ENCODE measurements at places on chromosomes 11 and 22.

DNA sequence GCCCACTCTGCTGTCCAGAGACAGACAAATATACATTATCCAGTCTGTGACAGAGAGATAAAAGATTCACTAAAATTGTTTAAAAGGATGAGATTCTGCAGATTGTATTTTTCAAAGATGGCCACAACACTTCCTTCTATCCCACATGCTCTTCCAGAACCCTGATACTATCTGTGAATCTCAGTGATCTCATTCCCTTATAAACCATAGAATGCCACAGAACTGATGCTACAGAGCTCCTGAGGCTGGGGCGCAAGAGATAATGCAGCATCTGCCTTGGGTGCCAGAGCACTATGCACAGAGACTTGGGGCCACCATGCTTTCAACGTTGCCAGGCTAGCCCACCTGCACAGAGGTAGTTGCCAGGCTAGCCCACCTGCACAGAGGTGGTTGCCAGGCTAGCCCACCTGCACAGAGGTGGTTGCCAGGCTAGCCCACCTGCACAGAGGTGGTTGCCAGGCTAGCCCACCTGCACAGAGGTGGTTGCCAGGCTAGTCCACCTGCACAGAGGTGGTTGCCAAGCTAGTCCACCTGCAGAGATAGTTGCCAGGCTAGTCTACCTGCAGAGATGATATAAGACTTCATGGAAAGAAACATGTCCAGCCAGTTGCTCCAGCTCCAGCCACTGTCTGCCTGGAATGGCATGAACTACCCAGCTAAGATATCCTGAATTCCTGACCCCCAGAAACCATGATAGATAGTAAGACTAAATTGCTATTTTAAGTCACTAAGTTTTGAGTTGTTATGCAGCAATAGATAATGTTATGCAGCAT is 17.6 kb upstream of the SEPTIN5 start:
- no peak for DNase-seq

- DNase-seq, result no peak
These were observed 48.3 kb downstream of the TCF20 start for GRCh38 chr22:42222140-42222539.

GRCh38 chr11:77821349-77821851 is 456 bp downstream of the AAMDC start:
- peak; percentile 9 for DNase-seq

DNA sequence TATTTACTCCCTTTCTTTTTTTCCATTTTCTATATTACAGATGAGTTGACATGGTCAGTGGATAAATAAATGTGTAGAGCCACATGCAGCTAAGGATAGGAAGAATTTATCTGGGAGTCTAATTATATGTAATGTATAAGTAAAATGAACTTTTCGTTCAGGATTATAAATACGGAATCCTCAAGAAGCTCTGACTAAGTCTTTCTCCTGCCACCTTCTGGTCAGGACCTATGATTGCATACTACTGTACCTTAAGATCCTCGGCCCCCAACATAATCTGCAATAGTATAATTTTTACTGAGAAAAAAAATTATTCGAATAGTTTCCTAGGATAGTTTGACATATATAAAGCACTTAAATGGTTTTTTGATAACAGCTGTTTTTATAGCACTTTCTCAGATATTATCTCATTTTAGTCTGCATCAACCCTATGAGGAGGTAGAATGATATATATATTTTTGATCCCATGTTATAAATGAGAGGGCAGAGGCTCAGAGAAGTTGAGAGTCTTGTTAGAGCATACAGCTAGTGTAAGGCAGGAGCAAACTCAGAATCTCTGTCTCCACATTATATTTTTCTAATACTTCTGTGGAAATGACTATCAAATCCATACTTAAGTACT is 36.1 kb downstream of the CCDC90B start:
- no peak for DNase-seq

DNA sequence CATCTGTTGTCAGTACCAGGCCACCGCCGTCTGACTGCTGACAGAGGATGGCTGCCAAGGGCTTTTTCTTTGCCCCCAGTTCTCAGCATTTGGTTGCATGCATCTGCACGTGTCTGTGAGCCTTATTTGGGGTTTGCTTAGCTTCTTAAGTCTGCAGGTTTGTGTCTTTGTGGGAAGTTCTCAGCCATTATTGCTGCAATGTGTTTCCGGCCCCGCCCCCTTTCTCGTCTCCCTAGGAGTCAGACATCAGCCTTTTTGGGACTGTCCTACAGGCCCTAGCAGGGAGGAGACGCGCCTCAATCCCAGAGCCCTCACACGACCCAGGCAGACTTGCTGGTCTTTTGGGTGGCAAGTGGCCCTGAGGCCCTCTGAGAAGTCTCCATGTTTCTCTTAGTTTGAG is 8.0 kb downstream of the MOB2 start:
- DNase-seq, result no peak

GRCh38 chr11:126115816-126116331 is 53.2 kb upstream of the CDON start:
- DNase-seq, result no peak

DNA sequence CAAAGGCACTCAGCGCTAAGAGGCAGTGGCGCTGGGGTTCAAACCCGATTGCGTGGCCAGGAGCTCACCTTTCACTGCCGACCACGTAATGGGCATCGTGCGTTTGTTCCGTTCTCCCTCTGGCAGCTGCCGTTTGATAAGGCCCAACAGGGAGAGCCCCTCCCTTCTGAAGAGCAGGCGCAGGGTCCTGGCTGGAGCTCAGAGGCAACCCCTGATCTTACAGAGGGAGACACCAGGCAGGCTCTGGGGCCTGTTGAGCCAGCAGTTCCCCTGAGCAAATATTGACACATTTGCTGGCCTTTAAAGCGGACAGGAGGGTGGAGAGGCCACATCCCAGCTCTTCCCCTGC is 11.7 kb upstream of the C1QTNF6 start:
- no peak for DNase-seq

DNA sequence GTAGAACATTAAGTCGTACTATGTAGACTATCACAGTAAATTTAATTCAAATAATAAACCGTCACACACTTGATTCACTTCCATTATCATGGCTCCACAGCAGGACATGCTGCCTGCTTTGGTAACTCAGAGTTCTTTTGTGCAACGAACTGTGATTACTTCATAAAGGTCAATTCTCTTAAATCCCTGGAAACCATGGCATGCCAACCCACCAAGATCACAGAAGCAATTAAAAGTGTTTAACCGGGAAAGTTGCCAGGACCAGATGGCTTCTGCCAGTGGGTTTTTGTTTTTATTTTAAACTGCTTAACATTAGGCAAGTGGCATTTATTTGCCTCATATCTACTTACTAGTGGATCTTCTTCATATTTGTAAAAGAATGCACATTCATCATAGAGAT is 1162.1 kb downstream of the DLG2 start:
- DNase-seq, result no peak
